ENCODE measurements at places on chromosomes 5 and 9.

DNA sequence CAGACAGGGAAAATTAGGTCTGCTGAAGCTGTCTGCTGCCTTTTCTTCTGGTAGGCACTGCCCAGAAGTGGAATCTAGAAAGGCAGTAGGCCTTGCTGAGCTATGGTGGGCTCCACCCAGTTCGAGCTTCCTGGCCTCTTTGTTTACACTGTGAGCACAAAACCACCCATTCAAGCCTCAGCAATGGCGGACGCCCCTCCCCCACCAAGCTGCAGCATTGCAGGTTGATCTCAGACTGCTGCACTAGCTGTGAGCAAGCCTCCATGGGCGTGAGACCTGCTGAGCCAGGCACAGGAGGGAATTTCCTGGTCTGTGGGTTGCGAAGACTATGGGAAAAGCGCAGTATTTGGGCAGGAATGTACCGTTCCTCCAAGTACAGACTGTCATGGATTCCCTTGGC, 18.5 kb downstream of the AGTPBP1 start:
- DNase-seq = no peak

DNA sequence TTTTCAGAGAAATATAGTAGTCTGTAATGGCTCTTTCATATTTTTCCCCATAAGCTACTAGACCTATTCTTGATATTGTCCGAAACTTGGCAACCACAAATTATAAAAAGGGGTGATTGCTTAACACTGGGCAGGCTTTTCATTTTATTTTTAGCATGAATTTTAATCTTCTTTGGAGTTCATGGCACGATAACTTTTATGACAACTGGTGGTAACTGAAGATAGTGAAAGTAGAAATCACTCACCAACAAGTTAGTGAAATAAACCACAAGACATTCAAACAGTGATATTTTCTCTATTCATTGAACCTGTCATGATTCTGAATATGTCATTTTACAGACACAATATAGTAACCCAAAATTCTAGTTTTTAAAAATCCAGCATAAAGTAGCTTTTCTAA, 213.9 kb downstream of the PRDM9 start:
- DNase-seq = no peak

DNA sequence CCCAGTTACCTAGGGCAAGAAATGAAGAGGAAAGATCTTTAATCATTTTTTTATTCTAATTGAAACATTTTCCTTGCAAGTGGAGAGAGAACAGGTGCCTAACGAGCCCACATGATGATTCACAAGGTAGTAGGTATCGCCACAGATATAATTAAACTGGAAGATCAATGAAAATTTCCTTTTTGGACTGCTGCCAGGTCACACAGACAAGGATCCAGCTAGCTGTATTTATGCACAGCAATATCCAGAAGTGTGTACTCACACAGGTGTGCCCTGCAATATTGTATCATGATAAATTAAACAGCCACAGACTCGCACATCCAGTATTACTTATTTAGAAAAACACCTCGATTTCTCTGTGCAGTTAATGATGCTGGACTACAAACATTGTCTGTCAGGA, 294.0 kb upstream of the SMARCA2 start:
- no peak for DNase-seq

- DNase-seq = no peak
Measured at GRCh38 chr5:175920231-175920811, 47.8 kb downstream of the THOC3 start.

DNA sequence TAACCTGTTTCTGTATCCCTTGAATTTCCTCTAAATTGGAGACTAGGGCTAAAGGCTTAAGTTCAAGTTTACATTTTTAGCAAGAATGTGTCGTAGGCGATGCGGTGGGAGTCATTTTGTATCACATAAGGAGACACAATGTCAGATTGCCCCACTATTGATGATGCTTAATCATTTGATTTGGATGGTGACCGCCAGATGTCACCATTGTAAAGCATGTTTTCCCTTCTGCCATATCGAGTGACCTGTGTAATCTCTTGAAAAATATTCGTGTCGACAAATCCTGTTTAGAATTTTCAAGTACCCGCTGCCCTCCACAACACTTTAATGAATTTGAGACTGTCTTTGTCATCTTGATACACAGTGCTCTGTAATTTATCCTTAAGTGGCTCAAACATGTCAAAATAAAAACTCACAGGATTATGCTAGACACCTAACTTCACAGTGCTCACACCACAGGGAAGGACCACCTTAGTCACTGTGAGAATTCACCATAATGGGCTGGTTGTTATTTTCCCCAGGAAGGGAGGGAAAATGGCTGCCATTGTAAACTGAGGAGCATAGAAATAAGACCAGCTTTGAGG, 34.5 kb upstream of the SLC46A2 start:
- DNase-seq = peak; percentile 21

DNA sequence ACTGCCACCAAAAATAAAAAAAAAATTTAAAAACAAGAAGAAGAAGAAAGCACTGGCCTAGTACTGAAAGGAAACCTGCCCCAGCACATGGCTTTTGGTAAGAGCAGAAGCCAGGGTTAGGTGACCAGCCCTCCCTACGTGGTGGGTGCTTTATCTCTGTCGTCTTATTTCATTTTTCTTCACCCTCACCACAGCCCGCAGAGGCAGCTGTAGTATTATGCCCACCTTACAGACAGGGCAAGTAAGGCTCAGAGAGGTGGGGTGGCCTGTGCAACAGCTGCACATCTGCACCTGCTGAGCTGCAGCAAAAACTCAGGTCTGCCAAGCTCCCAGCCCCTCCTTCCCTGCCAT, 140.8 kb upstream of the LMX1B start:
- no peak for DNase-seq

- no peak for DNase-seq
Measured at GRCh38 chr5:88090506-88090905, 178.1 kb downstream of the TMEM161B start.

DNA sequence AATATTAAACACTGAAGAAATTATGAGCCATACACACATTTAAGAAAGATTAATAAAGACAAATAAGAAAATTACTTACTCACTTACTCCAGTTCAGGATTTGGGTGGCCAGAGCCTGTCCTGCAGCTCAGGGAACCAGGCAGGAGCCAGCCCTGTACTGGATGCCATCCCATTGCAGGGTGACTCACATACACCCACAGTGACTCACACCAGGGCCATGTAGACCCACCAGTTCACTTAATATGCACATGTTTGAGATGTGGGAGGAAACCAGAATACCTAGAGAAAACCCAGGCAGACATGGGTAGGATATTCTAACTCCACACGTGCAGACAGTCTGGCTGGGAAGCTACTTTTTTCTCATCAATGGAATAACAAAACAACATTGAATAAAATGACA, 49.6 kb upstream of the ADRB2 start:
- DNase-seq = peak; percentile 58

DNA sequence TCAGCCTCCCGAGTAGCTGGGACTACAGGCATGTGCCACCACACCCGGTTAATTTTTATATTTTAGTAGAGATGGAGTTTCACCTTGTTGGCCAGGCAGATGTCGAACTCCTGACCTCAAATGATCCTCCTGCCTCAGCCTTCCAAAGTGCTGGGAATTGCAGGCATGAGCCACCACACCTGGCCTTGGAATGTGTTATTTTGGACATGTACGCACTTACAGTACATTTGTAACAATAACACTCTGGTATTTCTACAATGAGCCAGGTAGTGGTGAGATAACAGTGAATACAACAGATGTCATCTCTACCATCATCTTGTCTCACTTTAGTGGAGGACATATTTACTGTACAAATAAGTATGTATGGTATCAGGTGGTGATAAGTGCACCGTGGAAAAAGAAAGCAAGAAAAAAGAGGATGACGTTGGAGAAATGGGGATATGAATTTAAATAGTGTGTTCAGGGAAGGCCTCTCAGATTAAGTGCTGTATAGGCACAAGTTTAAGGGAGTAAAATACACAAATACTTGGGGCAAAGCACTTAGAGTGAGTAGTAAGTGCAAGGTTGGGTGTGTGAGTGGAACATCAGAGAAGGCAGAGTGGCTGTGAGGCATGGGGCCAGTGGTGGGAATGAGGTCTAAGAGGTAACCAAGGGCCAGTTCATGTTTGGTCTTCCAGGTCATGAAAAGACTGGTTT, 100.1 kb downstream of the CDC42SE2 start:
- no peak for DNase-seq

DNA sequence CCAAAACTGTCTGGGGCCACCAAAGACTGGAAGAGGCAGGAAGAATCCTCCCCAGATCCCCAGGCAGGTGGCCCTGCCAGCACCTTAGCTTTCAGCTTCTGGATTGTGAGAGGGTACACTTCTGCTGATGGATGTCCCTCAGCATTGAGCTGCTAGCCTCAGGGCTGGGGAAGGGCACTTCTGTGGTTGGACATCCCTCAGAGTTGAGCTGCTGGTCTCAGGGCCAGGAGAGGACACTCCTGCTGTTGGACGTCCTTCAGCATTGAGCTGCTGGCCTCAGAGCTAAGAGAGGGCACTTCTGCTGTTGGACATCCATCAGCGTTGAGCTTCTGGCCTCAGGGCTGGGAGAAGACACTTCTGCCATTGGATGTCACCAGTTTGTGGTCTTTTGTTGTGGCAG, 83.8 kb upstream of the FCN1 start:
- DNase-seq = no peak
